ENCODE measurements at places on chromosomes 3 and 15.

GRCh38 chr3:45993421-45994027, 2.1 kb downstream of the FYCO1 start:
- DNase-seq, result no peak

DNA sequence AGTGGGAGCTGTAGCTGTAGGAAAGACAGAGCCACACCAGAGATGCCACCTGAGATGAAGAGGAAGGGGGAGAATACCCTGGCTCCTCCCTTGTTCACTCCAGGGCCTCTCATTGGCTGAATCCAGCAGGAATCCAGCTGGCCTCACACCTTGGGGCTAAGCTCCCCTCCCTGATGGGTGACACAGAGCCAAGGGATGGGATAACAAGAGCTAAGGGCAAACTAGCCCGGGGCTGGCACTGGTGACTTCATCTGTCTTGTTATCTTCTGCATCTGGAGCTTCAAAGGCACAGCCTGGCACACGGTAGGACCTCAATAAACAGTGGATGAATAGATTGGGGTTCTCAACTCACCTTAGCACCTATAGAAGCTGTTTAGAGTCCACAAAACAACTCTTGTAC, 13.8 kb upstream of the GATA2 start:
- no peak for DNase-seq

- no peak for DNase-seq
Measured at GRCh38 chr3:59612444-59612715, 562.6 kb upstream of the CFAP20DC start.

DNA sequence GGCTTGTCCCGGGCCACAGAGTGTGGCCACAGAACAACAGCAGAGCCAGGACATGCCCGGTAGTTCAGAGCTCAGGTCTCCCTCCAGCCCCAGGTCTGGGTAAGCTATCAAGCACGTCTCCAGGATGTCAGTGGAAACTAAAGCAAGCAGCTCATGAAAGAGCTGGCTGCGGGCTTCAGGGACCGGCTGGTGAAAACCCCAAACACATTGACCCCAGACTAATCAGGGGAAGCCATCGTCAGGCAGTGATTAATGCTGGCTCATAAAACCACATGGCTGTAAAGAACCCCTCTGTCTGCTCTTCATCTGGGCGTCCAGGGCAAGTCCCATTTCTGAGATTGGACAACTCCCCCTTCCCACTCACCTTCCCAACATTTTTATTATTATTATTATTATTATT, 37.8 kb downstream of the LMCD1 start:
- DNase-seq, result no peak

- no peak for DNase-seq
Measured at GRCh38 chr3:12905316-12906071, 64.1 kb upstream of the RPL32 start.

All from AG08396 (cell line).